LoVo (cell line): ENCODE measurements at places on chromosomes 3 and 15.

GRCh38 chr3:71854706-71855105 lies 69.8 kb upstream of the PROK2 start:
- no peak for DNase-seq

- no peak for DNase-seq
These were observed 42.7 kb downstream of the BFSP2 start for GRCh38 chr3:133442518-133442917.

GRCh38 chr15:66827039-66827697 lies 125.1 kb downstream of the SMAD6 start:
- DNase-seq: no peak

GRCh38 chr3:139636511-139636910 lies 41.3 kb downstream of the NMNAT3 start:
- DNase-seq: no peak

- no peak for DNase-seq
These were observed 15.8 kb downstream of the TP63 start for GRCh38 chr3:189646853-189647542.
